ENCODE measurements at places on chromosomes 16 and 17. TPM values are rescaled to one million over a fixed set of nuclear protein-coding genes. Genes with fewer than 3 reads are reported as not detected.

DNA sequence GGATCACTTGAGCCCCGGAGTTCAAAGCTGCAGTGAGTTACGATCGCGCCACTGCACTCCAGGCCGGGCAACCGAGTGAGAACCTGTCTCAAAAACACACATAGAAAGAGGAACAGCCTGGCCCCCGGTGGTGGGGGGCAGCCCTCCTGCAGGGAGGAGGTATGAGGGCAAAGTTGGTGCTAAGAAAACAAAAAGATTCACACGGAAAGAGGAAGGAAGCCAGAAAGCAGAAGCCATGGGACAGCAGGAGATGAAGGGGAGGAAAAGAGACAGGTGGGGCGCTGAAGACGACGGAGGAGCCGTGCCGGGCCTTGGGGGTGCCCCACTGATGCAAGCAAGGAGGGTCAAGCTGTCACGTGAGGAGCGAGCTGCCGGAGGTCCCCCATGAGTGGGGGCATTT lies 8.2 kb upstream of the C16orf74 start:
- DNase-seq = no peak

- no peak for DNase-seq
These were observed 66.6 kb upstream of the CBX4 start for GRCh38 chr17:79905832-79906231.

DNA sequence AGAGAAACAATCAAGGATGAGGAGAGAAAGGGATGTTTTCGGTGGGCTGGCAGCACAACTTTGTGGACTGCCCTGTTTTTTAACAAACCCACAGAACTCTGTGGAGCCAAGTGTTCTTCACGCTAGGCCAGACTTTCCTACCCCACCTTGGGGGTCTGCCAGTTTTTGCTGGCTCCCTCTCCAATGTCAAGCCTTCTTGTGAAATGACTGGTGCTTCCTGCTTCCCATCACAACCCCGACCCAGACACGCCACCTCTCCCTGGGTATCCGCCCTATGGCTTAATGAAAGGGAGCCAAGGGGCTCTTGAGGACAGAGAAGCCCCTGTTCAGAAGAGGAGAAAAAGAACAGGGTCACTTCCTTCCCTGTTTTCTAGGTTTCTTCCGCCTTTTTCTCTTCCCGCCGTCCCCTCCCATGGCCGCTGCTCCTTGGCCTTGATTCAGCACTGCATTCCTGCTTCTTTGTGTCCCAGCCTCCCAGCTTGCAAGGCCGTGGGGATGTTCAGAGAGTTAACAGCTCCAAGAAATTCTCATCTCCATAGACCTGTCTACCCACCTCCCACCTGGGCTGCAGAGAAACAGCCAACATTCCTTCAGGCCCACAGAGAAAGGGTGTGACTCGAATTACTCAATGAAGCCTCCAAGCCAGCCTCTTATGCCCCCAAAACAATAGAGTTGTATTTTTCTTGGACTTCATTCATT lies 16.5 kb upstream of the SOX9 start:
- DNase-seq = peak; percentile 36

- DNase-seq = no peak
These were observed 841 bp downstream of the ALOXE3 start for GRCh38 chr17:8117367-8117979.

DNA sequence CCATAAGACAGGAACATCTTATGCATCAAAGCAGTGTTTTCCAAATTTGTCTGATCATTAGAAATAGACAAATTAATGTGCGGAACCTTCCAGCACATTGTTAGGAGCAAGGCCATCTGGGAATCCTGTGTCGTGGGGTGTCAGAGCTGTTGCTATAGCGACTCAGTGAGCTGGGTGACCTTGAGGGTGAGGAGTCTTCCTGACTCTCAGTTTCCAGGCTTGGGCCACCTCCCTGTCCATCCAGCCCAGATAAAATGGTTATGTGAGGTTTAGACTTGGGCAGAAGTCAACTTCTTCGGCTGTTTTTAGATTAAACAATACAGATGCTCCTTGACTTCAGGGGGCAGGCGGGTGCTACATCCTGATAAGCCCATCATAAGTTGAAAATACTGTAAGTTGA lies 20.6 kb downstream of the MT1X start:
- no peak for DNase-seq

- DNase-seq = no peak
These were observed 1.4 kb upstream of the SLFN11 start for GRCh38 chr17:35374766-35375344.

GRCh38 chr16:59686405-59686804 lies 952.3 kb upstream of the GOT2 start:
- DNase-seq = no peak

GRCh38 chr17:75996665-75997590 lies 3.7 kb upstream of the CDK3 start:
- DNase-seq = peak; percentile 55

- DNase-seq = no peak
These were observed 21.1 kb upstream of the RPH3AL start for GRCh38 chr17:373613-374230.

GRCh38 chr17:77160091-77160874 lies 19.5 kb downstream of the SEC14L1 start:
- peak; percentile 39 for DNase-seq

DNA sequence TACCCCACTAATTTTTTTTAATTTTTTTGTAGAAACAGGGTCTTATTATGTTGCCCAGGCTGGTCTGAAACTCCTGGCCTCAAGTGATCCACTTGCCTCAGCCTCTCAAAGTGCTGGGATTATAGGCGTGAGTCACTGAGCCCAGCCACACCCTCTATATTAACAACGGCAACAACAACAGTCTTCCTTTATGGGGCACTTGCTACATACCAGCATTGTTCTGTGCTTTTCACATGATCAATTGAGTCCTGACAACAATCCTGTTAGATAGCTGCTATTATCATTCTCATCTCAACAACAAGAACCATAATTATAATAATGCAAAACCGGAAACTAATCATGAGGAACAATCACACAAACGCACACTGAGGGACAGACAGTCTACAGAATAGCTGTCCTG lies 12.6 kb upstream of the ARL5C start:
- DNase-seq = peak; percentile 56

GRCh38 chr17:57999496-58000017 lies 7.5 kb downstream of the SRSF1 start:
- DNase-seq = peak; percentile 89

GRCh38 chr17:17189559-17189958 lies 16.6 kb downstream of the PLD6 start:
- DNase-seq = no peak

DNA sequence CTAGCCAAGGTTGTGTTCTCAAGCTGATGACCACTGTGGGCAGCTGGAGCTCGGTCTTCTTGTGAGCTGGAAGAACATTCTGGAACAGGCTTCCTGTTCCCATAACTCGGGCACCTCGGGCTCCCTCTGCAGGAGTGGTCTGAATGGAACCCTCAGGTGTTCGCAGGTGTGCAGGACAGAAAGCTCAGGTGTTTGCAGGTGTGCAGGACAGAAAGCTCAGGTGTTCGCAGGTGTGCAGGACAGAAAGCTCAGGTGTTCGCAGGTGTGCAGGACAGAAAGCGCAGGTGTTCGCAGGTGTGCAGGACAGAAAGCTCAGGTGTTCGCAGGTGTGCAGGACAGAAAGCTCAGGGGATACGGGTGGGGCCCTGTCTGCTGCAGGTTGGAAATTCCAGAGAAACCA lies 109.0 kb upstream of the CACNG5 start:
- DNase-seq = no peak

- DNase-seq = peak; percentile 83
These were observed 8.6 kb downstream of the BAHCC1 start for GRCh38 chr17:81403671-81404534.

- DNase-seq = peak; percentile 82
These were observed 14.2 kb downstream of the AXIN2 start for GRCh38 chr17:65547253-65547670.

DNA sequence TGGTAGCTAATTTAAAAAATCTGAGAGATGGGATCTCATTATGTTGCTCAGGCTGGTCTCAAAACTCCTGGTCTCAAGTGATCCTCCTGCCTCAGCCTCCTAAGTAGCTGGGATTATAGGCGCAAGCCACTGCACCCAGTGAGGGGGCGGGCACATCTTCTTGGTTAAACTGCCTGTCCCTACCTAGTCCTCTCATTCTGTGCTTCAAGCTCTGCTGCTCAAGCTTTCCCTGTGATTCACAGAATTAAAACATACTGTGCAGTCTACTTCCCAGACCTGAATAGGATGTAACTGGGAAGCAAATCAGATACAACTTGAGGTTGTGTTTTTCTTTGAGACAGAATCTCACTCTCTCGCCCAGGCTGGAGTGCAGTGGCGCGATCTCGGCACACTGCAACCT lies 2.3 kb downstream of the MRPL38 start:
- DNase-seq = no peak

GRCh38 chr17:47705536-47706530 lies 11.9 kb downstream of the TBKBP1 start:
- no peak for DNase-seq

DNA sequence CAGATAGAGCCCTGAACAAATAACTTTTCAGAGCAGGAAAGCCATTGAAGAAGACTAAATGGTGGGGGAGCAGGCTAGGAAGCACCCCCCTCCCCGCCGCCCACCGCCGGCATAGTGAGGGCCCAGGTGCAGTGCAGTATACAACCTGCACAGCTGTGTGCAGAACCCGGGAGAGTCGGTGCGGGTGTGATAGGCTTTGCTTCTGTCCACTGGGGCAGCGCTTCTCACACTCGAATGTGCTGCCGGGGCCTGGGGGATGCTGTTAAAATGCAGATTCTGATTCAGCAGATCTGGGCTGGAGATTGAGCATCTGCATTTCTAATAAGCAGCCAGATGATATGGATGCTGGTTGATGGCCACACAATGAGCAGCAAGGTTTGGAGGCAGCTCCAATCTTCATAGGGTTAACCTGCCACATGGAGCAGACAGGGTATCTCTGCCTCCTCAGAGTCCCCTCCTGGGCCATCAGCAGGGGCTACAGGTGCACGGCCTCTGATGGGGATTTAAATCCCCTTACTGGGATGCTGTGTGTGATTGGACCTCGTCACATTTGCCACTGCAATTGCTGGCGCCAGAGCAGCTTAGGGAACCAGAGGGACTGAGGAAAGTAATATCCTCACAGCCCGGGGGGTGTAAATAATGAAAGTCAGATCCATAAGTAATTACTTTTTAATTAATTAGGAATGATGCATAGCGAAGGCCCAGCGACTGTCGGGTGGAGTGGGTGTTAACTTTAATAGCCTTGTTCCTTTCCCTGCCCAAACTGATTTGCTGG lies 172.0 kb upstream of the RPL38 start:
- DNase-seq = no peak

UBB gene
- 773 TPM for total RNA-seq

TNFRSF17 gene
- not detected for total RNA-seq

CD7 gene
- total RNA-seq = not detected

DHRS7B gene
- total RNA-seq = 15.6 TPM

C1QTNF1 gene
- total RNA-seq = 42.1 TPM

CNGB1 gene
- total RNA-seq = not detected

ZP2 gene
- not detected for total RNA-seq

CACNG3 gene
- total RNA-seq = not detected

All from fibroblast of the aortic adventitia (primary cell).